T-cell (primary cell): ENCODE measurements at places on chromosomes 11 and 22. TPM values are rescaled to one million over a fixed set of nuclear protein-coding genes. Genes with fewer than 3 reads are reported as not detected.

Gene DBX1
- not detected for total RNA-seq

Gene THRSP
- total RNA-seq = not detected

DNA sequence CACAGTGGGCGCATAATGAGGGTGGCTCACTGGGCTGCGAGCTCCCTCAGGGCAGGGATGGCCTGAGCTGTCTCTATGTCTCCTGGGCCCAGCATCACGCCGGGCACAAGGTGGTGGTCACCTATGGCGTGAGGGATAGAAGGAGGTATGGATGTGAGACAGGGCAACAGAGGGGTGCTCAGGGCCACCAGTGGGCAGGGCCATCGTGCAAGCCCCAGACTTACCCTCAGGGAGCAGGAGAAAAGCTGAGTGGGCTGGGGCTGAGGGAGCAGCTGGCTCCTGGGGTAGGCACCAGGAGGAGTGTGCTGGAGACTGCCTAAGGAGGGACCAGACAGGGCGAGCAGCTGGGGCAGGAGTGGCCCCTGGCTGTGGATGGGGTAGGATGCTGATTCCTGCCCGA is 34.3 kb upstream of the KLHL35 start:
- no peaks in the 10 kb centered on the region for H3K36me3 ChIP-seq
- H3K27ac ChIP-seq = no peak overlapping the region
- no peak for DNase-seq

DNA sequence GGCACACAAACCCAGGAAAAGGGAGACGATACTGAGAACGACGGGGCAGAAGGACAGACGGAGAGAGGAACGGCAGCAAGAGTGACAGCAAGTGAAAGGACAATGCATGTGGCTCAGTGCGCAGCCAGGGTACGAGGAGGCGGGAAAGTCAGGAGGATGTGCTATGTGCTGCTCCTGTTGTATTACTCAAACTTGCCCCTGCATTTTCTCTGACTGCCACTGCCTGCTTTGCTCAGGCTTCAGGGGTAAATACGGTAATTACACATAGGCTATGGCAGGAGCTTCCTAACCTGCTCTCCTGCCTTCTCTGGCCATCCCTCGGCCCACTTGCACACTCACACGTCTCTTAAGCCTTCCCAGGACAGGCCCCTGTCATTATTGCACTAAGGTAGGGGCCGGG is 94.8 kb downstream of the FEZ1 start:
- H3K27ac ChIP-seq = no peak overlapping the region
- no peak for DNase-seq
- no peaks in the 10 kb centered on the region for H3K27me3 ChIP-seq
- no peaks in the 10 kb centered on the region for H3K36me3 ChIP-seq
- H3K4me1 ChIP-seq = no peaks in the 10 kb centered on the region

DNA sequence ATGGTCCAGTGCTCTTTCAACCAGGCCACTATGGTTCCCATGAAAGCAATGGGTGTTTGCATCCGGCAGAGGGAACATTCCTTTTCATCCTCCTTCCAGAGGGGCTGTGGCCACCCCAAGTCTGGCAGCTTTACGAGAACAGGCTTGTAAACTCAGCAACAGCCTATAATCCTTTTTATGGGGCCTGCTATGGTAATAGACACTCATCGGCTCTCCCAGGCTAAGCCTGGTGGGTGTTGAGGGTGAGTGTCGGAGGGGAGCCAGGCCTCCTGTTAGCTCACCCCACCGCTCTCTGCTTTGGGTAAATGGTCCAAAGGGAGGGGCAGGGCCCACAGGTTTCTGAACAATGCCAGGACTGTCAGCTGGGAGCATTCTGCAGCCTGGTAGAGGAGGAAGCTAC is 111.6 kb upstream of the CD82 start:
- H3K4me3 ChIP-seq = no peak overlapping the region
- H3K4me1 ChIP-seq = no peaks in the 10 kb centered on the region
- H3K27me3 ChIP-seq = peaks cover 13% of the 10 kb centered on the region
- H3K27ac ChIP-seq = no peak overlapping the region
- H3K36me3 ChIP-seq = no peaks in the 10 kb centered on the region

DNA sequence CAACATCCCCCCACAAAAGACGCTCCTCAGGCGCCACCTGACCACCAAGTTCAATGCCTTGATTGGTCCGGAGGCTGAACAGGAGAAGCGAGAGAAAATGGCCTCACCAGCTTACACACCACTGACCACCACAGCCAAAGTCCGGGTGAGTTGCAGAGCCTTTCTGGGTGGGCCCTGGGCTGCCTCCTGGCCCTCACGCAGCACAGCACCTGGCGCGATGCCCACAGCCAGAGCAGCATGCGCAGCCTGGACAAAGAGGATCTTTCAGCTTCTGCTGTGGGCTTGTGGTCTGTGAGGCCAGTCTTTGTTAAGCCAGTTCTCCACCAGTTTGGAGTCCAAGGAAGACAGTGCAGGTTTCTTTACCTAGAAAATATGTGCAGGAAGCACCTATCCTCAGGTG is 21.6 kb downstream of the CYB5R2 start:
- no peaks in the 10 kb centered on the region for H3K4me1 ChIP-seq
- no peaks in the 10 kb centered on the region for H3K27me3 ChIP-seq
- DNase-seq = no peak
- no peak overlapping the region for H3K4me3 ChIP-seq

DNA sequence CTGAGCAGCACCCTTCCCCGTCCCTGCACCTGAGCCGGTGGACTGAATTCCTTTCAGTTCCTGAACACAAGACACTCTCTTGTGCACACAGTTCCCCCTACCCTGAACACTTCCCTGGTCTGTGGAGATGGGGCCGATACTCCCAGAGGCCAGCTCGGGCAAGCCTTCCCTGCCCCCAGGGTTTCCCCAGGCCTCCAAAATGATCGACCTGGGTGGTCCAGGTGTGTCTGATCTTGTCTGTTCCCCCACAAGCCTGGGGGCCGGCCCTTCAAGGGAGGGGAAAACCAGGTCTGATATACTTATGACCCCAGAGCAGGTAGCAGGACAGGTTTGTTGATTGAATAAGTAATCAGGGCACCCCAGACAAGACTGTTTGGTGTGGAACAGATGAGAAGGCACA is 40.7 kb upstream of the KLHL35 start:
- H3K4me3 ChIP-seq = no peak overlapping the region
- DNase-seq = no peak
- H3K27me3 ChIP-seq = no peaks in the 10 kb centered on the region
- peaks cover 18% of the 10 kb centered on the region for H3K4me1 ChIP-seq
- H3K27ac ChIP-seq = no peak overlapping the region
- H3K36me3 ChIP-seq = no peaks in the 10 kb centered on the region

- no peak for DNase-seq
- H3K4me3 ChIP-seq = no peak overlapping the region
- H3K36me3 ChIP-seq = no peaks in the 10 kb centered on the region
- H3K27ac ChIP-seq = no peak overlapping the region
- H3K4me1 ChIP-seq = peaks cover 7% of the 10 kb centered on the region
These were observed 27.3 kb downstream of the MRTFA start for GRCh38 chr22:40609216-40609615.

DNA sequence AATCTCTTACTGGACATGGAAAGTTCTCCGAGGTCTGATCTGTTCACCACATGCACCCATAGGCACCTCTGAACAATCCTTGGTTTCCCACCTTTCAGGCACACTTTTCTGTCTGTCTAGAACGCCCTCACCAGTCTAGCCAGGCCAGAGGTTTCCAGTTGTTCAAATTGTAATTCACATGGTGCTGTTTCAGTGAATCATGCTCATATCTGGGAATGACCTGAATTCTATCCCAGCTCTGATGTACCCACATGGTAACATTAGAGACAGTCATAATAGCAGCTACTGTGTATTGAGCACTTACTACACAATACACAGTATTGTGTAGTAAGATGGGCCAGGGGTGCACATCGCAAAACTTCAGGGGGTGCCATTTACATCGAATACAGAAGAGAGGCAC is 138.2 kb downstream of the COMMD9 start:
- no peaks in the 10 kb centered on the region for H3K4me1 ChIP-seq
- no peaks in the 10 kb centered on the region for H3K36me3 ChIP-seq
- no peak overlapping the region for H3K4me3 ChIP-seq
- DNase-seq = no peak

GRCh38 chr11:75383246-75383645 is 16.1 kb upstream of the RPS3 start:
- no peaks in the 10 kb centered on the region for H3K36me3 ChIP-seq
- H3K4me3 ChIP-seq = no peak overlapping the region
- peak overlapping the region; percentile 71 for H3K27ac ChIP-seq
- DNase-seq = peak; percentile 53
- H3K4me1 ChIP-seq = peaks cover 10% of the 10 kb centered on the region

GRCh38 chr11:110362971-110363509 is 66.6 kb upstream of the RDX start:
- H3K36me3 ChIP-seq = no peaks in the 10 kb centered on the region
- no peaks in the 10 kb centered on the region for H3K4me1 ChIP-seq
- H3K4me3 ChIP-seq = no peak overlapping the region
- H3K27ac ChIP-seq = no peak overlapping the region

- H3K4me3 ChIP-seq = no peak overlapping the region
- H3K4me1 ChIP-seq = peaks cover 2% of the 10 kb centered on the region
- no peak for DNase-seq
- H3K27me3 ChIP-seq = no peaks in the 10 kb centered on the region
- H3K27ac ChIP-seq = no peak overlapping the region
These were observed 79.5 kb downstream of the HORMAD2 start for GRCh38 chr22:30159561-30160353.

- peaks cover 17% of the 10 kb centered on the region for H3K4me1 ChIP-seq
- DNase-seq = no peak
- no peak overlapping the region for H3K27ac ChIP-seq
- H3K36me3 ChIP-seq = no peaks in the 10 kb centered on the region
- no peaks in the 10 kb centered on the region for H3K27me3 ChIP-seq
These were observed 8.1 kb downstream of the CLPB start for GRCh38 chr11:72426103-72426757.

- no peaks in the 10 kb centered on the region for H3K36me3 ChIP-seq
These were observed 45.8 kb downstream of the PPFIBP2 start for GRCh38 chr11:7559398-7560283.
